ENCODE measurements at places on chromosomes 6 and 20. TPM values are rescaled to one million over a fixed set of nuclear protein-coding genes. Genes with fewer than 3 reads are reported as not detected.

GRCh38 chr6:136378888-136379287 lies 89.2 kb upstream of the BCLAF1 start:
- no peak for DNase-seq
- H3K4me1 ChIP-seq, result no peaks in the 10 kb centered on the region
- H3K27ac ChIP-seq, result no peak overlapping the region
- H3K27me3 ChIP-seq, result no peaks in the 10 kb centered on the region

GRCh38 chr6:129073691-129074395 lies 190.9 kb downstream of the LAMA2 start:
- H3K4me3 ChIP-seq, result no peak overlapping the region
- no peaks in the 10 kb centered on the region for H3K36me3 ChIP-seq
- H3K4me1 ChIP-seq, result peaks cover 4% of the 10 kb centered on the region
- H3K27ac ChIP-seq, result no peak overlapping the region

DNA sequence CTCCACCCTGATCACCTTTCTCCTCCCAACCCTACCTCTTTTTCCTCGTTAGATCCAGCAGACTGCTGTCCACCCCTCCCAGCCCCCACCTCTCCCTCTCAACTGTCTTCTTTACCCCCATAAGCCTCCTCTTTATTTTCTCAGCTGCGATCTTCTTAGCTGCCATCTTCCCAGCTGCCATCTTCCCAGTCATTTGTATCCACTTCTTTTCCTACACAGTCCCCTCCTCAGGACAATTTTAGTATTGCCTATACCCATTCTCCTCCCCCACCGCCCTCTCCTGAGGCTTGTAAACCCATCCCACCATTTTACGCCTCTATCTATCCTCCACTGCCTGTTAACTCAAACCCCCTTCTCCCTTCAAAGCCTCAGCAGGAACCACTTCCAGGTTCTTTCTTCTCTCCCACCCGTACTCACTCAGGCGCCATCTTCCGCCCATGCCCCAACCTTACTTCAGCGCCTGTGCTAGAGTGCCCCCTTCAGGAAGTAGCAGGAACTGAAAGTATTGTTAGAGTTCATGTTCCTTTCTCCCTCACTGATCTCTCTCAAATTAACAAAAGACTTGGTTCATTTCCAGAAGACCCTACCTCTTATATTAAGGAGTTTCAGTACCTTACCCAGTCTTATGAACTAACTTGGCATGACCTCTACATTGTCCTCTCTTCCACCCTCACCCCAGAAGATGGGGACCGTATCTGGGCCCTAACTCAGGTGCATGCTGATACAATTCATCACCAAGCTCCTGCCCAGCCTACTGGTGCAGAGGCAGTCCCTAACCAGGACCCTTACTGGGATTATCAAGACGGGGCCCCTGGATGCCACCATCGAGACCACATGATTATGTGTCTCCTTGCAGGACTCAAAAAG lies 236.0 kb downstream of the ADGRG6 start:
- H3K27ac ChIP-seq, result no peak overlapping the region
- H3K36me3 ChIP-seq, result no peaks in the 10 kb centered on the region
- no peaks in the 10 kb centered on the region for H3K27me3 ChIP-seq
- no peak overlapping the region for H3K4me3 ChIP-seq

- no peaks in the 10 kb centered on the region for H3K27me3 ChIP-seq
- no peaks in the 10 kb centered on the region for H3K36me3 ChIP-seq
- DNase-seq, result no peak
- peaks cover 29% of the 10 kb centered on the region for H3K4me1 ChIP-seq
Measured at GRCh38 chr6:961407-961960, 268.5 kb upstream of the EXOC2 start.

DNA sequence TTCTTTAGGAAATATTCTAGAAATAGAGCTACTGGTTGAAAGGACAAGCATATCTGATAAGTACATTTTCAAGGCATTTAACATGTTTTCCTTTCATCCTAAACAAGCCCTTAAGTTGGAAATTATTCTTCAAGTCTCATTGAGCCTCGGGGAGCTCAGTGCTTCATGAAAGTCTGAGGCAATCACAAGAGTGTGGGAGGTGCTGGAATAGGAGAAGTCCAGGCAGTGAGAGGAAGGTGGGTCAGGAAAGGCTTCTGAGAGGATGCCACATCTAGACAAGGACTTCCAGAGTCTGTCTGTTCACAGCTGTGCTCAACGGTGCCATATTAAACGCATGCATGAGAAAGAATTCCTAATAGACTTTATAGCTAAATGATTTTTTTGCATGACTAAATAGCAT lies 69.8 kb downstream of the CD83 start:
- no peaks in the 10 kb centered on the region for H3K27me3 ChIP-seq
- no peaks in the 10 kb centered on the region for H3K4me1 ChIP-seq
- no peak overlapping the region for H3K4me3 ChIP-seq
- DNase-seq, result no peak
- H3K27ac ChIP-seq, result no peak overlapping the region

- no peak for DNase-seq
- H3K27me3 ChIP-seq, result no peaks in the 10 kb centered on the region
- peaks cover 12% of the 10 kb centered on the region for H3K36me3 ChIP-seq
- H3K4me1 ChIP-seq, result peaks cover 31% of the 10 kb centered on the region
- H3K4me3 ChIP-seq, result no peak overlapping the region
Measured at GRCh38 chr20:34582911-34583310, 24.4 kb downstream of the MAP1LC3A start.

- H3K27me3 ChIP-seq, result no peaks in the 10 kb centered on the region
- no peak for DNase-seq
- H3K4me3 ChIP-seq, result no peak overlapping the region
- no peaks in the 10 kb centered on the region for H3K4me1 ChIP-seq
- H3K36me3 ChIP-seq, result no peaks in the 10 kb centered on the region
Measured at GRCh38 chr20:46488451-46488850, 24.9 kb downstream of the ZNF334 start.

- H3K27ac ChIP-seq, result no peak within 1 kb of the TSS
- H3K4me1 ChIP-seq, result peaks cover 23% of the 10 kb centered on the region
- peak within 1 kb of the TSS; percentile 55 for H3K4me3 ChIP-seq
- no peaks in the 10 kb centered on the region for H3K36me3 ChIP-seq
Measured at GRCh38 chr6:148746363-148747144, at the start of gene UST. Gene UST (plus strand): TSS chr6:148747030. CDS start chr6:148747431, 401 bp downstream.

GRCh38 chr6:97919631-97920030 lies 636.6 kb upstream of the MMS22L start:
- no peaks in the 10 kb centered on the region for H3K27me3 ChIP-seq
- no peak overlapping the region for H3K27ac ChIP-seq
- H3K36me3 ChIP-seq, result no peaks in the 10 kb centered on the region
- DNase-seq, result no peak

- no peaks in the 10 kb centered on the region for H3K27me3 ChIP-seq
- no peak for DNase-seq
- H3K4me1 ChIP-seq, result no peaks in the 10 kb centered on the region
- H3K36me3 ChIP-seq, result no peaks in the 10 kb centered on the region
- no peak overlapping the region for H3K4me3 ChIP-seq
Measured at GRCh38 chr6:151624071-151624470, 130.3 kb downstream of the CCDC170 start.

- H3K27me3 ChIP-seq, result no peaks in the 10 kb centered on the region
- H3K4me1 ChIP-seq, result no peaks in the 10 kb centered on the region
- H3K36me3 ChIP-seq, result no peaks in the 10 kb centered on the region
- H3K27ac ChIP-seq, result no peak overlapping the region
- no peak overlapping the region for H3K4me3 ChIP-seq
Measured at GRCh38 chr6:70849348-70850069, 107.4 kb downstream of the B3GAT2 start.

GRCh38 chr6:34332251-34333198 lies 59.9 kb downstream of the NUDT3 start:
- no peaks in the 10 kb centered on the region for H3K4me1 ChIP-seq
- no peak for DNase-seq
- peaks cover 6% of the 10 kb centered on the region for H3K36me3 ChIP-seq
- no peak overlapping the region for H3K4me3 ChIP-seq
- no peak overlapping the region for H3K27ac ChIP-seq
- H3K27me3 ChIP-seq, result no peaks in the 10 kb centered on the region

GRCh38 chr6:33827546-33828451 lies 24.0 kb upstream of the MLN start:
- no peaks in the 10 kb centered on the region for H3K36me3 ChIP-seq
- H3K4me1 ChIP-seq, result peaks cover 17% of the 10 kb centered on the region
- H3K27ac ChIP-seq, result no peak overlapping the region
- H3K4me3 ChIP-seq, result no peak overlapping the region

- no peaks in the 10 kb centered on the region for H3K27me3 ChIP-seq
- no peak for DNase-seq
- no peak overlapping the region for H3K27ac ChIP-seq
- H3K36me3 ChIP-seq, result no peaks in the 10 kb centered on the region
- H3K4me3 ChIP-seq, result no peak overlapping the region
Measured at GRCh38 chr6:83921315-83921714, 61.8 kb downstream of the CYB5R4 start.

GRCh38 chr6:105821777-105822176 lies 264.4 kb upstream of the PRDM1 start:
- no peak overlapping the region for H3K4me3 ChIP-seq
- H3K27me3 ChIP-seq, result no peaks in the 10 kb centered on the region
- 0 out of 2 replicates have a peak, but pooled peaks cover 3% of the 10 kb centered on the region for H3K4me1 ChIP-seq
- DNase-seq, result no peak
- H3K36me3 ChIP-seq, result no peaks in the 10 kb centered on the region
- no peak overlapping the region for H3K27ac ChIP-seq

GRCh38 chr6:105645156-105645555 lies 242.3 kb upstream of the PREP start:
- peaks cover 6% of the 10 kb centered on the region for H3K4me1 ChIP-seq
- no peaks in the 10 kb centered on the region for H3K36me3 ChIP-seq
- H3K4me3 ChIP-seq, result no peak overlapping the region

DNA sequence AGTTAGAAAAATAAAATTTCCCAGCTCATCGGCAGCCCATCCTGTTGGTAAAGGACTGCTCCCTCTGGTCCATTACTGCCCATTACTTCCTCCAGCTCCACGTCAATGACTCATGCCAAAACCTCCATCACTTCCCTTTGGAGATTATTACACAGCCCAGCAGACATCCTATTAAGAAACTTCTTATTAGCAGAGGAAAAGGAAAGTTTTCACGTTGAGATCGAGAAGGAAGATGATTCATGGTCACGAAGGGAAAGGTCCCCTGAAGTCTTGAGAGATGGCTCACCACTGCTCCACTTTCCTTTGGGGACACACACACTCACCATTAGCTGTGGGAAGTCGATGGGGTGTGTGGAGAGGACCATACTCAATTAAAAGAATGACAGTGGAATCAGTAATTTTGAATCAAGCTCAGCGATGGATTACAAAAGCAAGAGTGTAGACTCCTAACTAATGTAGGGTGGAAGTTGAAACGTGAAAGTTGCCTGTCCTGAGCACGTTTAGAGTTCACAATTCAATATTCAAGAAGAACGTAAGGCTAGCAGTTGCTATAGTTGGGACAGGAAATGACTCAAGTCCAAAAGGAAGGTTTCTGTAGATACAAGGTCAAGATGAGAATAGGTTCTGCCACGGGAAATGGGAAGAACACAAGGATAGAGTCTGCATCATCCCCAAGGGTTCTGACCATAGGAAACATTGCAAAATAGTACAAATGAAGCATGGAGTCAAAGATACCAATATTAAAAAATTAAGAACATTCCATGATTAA lies 21.6 kb downstream of the SASH1 start:
- H3K27me3 ChIP-seq, result no peaks in the 10 kb centered on the region
- DNase-seq, result no peak
- H3K36me3 ChIP-seq, result no peaks in the 10 kb centered on the region
- H3K4me1 ChIP-seq, result peaks cover 21% of the 10 kb centered on the region
- no peak overlapping the region for H3K4me3 ChIP-seq
- H3K27ac ChIP-seq, result no peak overlapping the region

DNA sequence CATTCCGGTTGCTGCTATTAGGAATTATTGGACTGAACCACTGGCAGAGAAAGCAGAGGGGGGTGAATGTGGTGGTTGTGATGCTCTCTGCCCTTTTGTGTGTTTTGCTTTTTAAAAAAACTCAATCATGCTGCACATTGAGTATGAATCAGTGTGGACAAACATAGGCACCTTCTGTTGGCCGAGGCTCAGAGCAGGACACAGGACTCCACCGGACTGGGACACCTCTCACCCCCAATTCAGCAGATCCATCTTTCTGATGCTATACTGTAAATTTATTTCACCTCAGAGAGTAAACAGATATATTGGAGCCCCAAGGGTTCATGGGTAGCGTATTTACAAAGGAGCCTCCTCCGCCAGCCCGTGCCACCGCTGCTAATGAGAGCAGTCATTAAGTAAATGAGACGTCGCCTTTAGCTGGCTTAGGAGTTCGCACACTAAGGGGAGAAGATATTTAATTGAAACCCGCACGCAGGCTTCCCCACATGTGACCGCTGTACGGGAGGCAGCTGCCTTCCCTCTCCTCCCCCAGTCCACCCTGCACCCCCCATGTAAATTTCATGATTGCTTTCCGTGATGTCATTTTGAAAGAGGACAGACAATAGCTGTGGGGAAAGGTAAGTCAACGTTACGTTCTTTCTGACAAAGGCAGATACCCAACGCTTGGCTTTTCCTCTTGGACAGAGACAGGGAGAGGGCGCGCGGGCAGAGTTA lies at the start of gene MYT1:
TSS of gene MYT1 (plus strand) at position 330 of the 714 bp plus-strand sequence. CDS start 34,410 bp downstream, outside the sequence.
- peaks cover 62% of the 10 kb centered on the region for H3K27me3 ChIP-seq
- no peaks in the 10 kb centered on the region for H3K4me1 ChIP-seq
- no peak within 1 kb of the TSS for H3K4me3 ChIP-seq

GRCh38 chr20:34526466-34526865 lies 10.2 kb downstream of the DYNLRB1 start:
- peaks cover 55% of the 10 kb centered on the region for H3K4me1 ChIP-seq
- H3K27me3 ChIP-seq, result no peaks in the 10 kb centered on the region
- no peak for DNase-seq

DNA sequence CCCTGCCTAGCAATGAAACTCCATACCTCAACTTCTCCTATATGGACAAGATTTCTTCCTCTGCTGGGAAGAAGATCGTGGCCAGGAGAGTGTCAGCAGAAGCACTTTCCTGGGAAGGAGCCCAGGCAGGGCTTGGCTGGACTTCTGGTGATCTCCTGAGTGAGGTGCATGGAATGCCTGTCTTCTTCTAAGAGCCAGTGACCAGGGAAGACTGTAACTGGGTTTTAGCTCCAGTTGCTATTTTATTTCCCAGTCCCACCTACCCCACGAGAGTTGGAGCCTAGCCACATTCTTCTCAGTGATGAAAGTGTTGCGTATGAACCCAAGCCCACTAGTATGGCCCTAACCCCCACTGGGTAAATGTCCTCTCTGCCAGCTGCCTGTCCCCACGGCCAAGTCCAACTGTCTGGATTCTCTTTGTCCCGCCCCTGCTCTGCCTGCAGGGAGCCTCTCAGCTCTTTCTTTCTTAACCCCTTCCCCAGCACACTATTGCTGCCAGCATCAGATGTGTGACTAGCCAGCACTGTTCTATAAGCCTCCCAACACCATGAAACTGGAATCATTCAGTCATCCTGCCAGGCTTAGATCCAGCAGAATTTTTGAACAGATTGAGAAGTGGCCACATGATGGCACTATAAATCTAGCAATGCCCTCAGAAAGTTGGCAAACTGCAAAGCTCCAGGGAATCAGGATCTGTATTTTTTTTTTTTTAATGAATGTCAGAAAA lies 69.8 kb upstream of the FAM184A start:
- DNase-seq, result no peak
- peak overlapping the region; percentile 17 for H3K27ac ChIP-seq

- no peak overlapping the region for H3K4me3 ChIP-seq
- no peak for DNase-seq
- H3K27ac ChIP-seq, result no peak overlapping the region
- H3K4me1 ChIP-seq, result peaks cover 39% of the 10 kb centered on the region
Measured at GRCh38 chr20:40275738-40276137, 413.3 kb downstream of the MAFB start.

The NKAPL gene
- not detected for total RNA-seq

The SLC18B1 gene
- 4.2 TPM for total RNA-seq

The PDRG1 gene
- total RNA-seq, result 13.4 TPM

The SLC35F1 gene
- 0.05 TPM for total RNA-seq

The BEND3 gene
- 4.5 TPM for total RNA-seq

The OPRM1 gene
- not detected for total RNA-seq

Data from SJSA1 (cell line).